Progenitor cell of endocrine pancreas (in vitro differentiated cells): ENCODE measurements at places on chromosomes 6 and 20. TPM values are rescaled to one million over a fixed set of nuclear protein-coding genes. Genes with fewer than 3 reads are reported as not detected.

The HNF4A gene
- 71.1 and 72.9 TPM in 2 replicates for total RNA-seq

The PACSIN1 gene
- 0.72 and 0.89 TPM in 2 replicates for total RNA-seq

The CDKAL1 gene
- 33.2 and 34.3 TPM in 2 replicates for total RNA-seq

The ETV7 gene
- not detected in 2 replicates for total RNA-seq

The YWHAB gene
- 125 and 126 TPM in 2 replicates for total RNA-seq
